ENCODE measurements at places on chromosomes 3 and 15. TPM values are rescaled to one million over a fixed set of nuclear protein-coding genes. Genes with fewer than 3 reads are reported as not detected.

DNA sequence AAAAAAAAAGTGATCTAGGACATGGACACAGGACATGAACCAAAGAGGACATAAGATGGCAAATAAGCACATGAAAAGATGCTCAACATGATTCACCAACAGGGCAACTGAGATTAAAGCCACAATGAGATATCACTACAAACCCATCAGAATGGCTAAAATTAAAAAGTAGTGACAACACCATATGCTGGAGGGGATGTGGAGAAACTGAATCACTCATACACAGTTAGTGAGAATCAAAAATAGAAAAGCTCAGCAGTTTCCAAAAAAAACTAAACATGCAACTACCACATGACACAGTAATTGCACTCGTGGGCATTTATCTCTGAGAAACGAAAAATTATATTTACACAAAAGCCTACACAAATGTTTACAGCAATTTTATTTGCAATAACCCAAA is 27.9 kb upstream of the ACKR4 start:
- DNase-seq = no peak
- H3K27me3 ChIP-seq = no peaks in the 10 kb centered on the region
- no peak overlapping the region for H3K4me3 ChIP-seq
- peaks cover 13% of the 10 kb centered on the region for H3K36me3 ChIP-seq

DNA sequence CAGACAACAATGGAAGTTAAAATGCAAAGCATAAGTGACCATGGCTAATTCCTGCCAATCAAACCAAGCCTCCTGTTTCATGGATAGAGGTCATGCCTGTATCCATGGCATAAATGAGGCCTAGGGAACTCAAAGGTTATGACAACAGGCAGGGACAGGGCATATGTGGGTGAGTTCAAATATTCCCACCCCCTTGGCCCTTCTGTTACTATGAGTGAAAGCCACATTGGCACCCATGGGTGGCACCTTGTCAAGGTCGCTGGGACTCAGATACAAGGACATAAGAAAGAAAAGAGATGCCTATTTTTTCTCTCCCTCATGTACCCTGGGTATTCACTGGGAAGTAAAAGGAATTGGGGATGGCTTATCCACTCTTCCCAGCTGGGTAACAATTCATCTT is 25.3 kb upstream of the TMEM45A start:
- peaks cover 12% of the 10 kb centered on the region for H3K36me3 ChIP-seq
- H3K27ac ChIP-seq = no peak overlapping the region
- peaks cover 1% of the 10 kb centered on the region for H3K27me3 ChIP-seq
- no peak overlapping the region for H3K4me3 ChIP-seq

GRCh38 chr15:36803773-36804172 is 224.3 kb downstream of the CDIN1 start:
- peaks cover 5% of the 10 kb centered on the region for H3K4me1 ChIP-seq
- no peaks in the 10 kb centered on the region for H3K27me3 ChIP-seq
- DNase-seq = no peak
- no peak overlapping the region for H3K4me3 ChIP-seq
- H3K27ac ChIP-seq = no peak overlapping the region

- H3K4me3 ChIP-seq = no peak overlapping the region
- H3K27me3 ChIP-seq = peaks cover 3% of the 10 kb centered on the region
- H3K4me1 ChIP-seq = no peaks in the 10 kb centered on the region
- no peak for DNase-seq
- no peak overlapping the region for H3K27ac ChIP-seq
Measured at GRCh38 chr3:5888851-5889250, 701.3 kb downstream of the EDEM1 start.

DNA sequence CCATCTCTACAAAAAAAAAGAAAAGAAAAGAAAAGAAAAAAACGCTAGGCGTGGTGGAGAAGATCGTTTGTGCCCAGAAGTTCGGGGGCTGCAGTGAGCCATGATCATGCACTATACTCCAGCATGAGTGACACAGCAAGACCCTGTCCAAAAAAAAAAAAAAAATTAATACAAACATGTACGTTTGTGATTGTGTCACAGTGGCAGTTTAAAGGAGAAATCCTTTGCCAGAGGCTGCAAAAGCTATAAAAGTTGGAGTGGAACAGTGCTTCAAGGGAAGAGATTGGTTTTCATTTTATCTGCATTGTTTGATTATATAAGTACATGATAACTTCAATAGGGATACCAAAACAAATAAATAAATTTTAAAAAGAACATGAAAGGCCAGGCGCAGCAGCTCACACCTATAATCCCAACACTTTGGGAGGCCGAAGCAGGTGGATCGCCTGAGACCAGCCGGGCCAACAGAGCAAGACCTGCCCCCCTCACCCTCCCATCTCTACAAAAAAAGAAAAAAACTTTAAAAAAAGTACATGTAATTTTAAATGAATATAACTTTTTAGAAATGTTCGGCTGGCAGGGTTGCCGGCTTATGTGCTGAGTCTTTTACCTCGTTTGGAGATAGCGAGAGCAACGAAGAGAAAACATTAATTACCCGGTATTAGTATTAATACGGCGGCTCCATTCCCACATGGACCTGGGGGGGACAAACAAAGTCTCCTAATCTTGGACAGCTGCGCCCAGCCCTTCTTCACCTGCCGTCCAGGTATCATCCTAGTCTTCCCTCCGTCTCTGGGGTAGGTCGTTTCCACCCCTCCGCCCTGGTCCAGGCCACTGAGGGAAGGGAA is 573 bp upstream of the DIS3L start:
- peak overlapping the region; percentile 36 for H3K27ac ChIP-seq
- peak overlapping the region; percentile 85 for H3K4me3 ChIP-seq
- H3K4me1 ChIP-seq = peaks cover 8% of the 10 kb centered on the region
- no peaks in the 10 kb centered on the region for H3K27me3 ChIP-seq

- H3K4me1 ChIP-seq = no peaks in the 10 kb centered on the region
- H3K27ac ChIP-seq = no peak overlapping the region
- no peak overlapping the region for H3K4me3 ChIP-seq
- DNase-seq = no peak
Measured at GRCh38 chr3:58285334-58285733, 20.7 kb upstream of the RPP14 start.

Gene SERPINI2
- total RNA-seq = not detected

DNA sequence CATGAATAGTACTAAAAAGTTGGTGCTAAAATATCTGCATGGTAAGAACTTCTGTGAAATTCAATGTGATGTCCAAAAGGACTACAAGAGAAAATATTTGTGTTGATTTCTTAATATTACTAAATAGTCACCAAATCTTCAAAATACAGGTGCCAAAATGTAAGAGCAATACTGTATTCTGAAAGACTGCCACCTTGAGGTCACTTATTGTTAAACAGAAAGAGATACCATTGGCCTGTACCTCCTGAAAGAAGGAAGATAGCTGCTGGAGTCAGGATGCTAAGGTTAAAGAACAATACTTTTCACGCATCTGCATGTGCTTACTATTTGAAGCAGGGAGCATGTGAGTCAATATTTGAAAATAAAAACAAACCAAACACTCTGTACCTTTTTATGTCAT is 72.0 kb upstream of the LSAMP start:
- DNase-seq = no peak
- H3K27me3 ChIP-seq = peaks cover 2% of the 10 kb centered on the region

DNA sequence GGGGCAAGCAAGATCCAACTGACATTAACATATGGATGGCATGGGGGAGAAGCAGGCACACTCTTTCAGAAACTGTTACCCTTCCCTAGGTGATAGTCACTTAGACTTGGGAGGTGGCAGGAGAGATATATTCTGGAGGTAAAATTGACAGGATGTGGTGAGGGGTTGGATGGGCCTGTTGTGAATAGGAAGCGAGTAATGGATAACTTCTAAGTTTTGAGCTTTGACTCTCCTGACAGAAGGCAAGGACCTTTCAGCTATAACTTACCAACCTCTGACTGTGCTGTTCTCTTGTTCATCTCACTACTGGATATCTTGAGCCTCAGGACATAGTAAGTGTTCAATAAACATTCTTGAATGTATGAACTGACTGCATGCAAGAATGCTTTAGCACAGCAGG is 1.9 kb upstream of the PDIA5 start:
- peaks cover 12% of the 10 kb centered on the region for H3K4me1 ChIP-seq
- no peak overlapping the region for H3K4me3 ChIP-seq
- no peak for DNase-seq
- H3K36me3 ChIP-seq = no peaks in the 10 kb centered on the region
- peaks cover 14% of the 10 kb centered on the region for H3K27me3 ChIP-seq

Gene STAC
- 0.18 TPM for total RNA-seq

DNA sequence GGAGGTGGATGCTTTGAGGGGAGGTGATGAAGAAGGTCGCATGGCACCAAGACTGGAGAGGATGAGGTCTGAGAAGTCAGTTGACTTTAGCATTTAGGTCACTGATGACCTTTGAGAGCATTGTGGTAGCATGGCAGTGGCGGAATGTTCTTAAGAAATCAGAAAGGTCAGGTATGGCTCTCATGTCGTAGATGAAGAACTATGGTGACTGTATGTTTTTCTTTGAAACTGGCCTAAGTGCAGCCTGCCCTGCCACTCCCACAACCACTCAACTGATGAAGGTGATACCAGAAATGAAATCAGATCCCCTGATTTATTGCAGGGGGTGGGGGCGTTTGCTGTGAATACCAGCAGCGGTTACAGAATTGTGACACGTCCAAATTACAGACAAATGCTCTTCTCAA is 102.6 kb downstream of the ITPR1 start:
- peaks cover 4% of the 10 kb centered on the region for H3K4me1 ChIP-seq
- no peaks in the 10 kb centered on the region for H3K36me3 ChIP-seq
- no peak for DNase-seq
- H3K4me3 ChIP-seq = no peak overlapping the region
- no peak overlapping the region for H3K27ac ChIP-seq

DNA sequence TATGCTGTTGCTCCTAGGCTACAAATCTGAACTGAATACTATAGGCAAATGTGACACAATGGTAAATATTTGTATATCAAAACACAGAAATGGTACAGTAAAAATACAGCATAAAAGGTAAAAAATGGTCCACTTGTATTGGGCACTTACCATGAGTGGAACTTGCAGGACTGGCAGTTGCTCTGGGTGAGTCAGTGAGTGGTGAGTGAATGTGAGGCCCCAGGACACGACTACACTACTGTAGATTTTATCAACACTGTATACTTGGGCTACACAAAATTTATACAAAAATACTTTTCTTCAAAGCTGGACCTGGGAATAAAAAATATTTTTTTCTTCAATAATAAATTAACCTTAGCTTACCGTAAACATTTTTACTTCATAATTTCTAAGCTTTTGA is 41.6 kb upstream of the DUT start:
- H3K27me3 ChIP-seq = no peaks in the 10 kb centered on the region
- no peak for DNase-seq
- no peaks in the 10 kb centered on the region for H3K36me3 ChIP-seq

DNA sequence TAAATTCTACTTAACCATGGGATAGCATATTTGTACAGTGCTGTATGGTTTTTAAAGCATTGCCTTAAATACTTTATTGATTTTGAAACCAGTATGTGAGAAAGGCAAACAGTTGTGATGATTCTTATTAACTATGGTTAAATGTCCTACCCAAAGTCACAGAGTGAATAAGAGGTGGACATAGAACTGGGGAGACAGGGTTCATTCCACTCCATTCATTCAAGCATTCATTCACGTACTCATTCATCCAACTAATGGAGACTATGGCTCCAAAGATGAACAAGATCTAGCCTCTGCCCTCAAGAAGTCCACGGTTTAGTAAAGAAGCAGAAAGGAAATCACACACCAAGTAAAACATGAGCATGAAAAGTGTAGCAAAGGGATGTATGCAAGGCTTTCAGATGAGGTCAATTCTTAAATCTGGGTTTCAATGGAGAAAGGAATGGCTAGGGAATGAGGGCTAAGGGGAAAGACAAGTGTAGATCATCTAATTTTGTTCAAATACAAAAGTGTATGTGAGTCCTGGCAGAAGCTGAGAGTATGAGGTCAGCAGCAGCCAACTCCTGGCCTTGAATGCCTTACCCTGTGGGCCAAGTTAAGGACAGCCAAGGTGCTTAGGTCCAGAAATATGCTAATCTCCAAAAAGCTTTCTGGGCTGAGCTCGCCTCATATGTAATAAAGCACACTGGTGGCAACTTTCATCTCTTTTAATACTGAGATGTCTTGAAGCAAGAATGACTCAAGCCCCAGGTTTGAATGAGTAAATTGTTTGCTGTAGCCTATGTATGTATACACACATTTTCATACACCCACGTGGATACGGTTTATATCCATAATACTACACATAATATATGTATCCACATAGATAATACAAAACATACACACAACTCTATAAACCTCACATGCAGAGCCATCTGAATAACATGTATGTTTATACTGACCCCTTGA is 4.3 kb downstream of the TNIK start:
- no peaks in the 10 kb centered on the region for H3K36me3 ChIP-seq
- peaks cover 10% of the 10 kb centered on the region for H3K27me3 ChIP-seq
- H3K4me1 ChIP-seq = peaks cover 41% of the 10 kb centered on the region
- H3K27ac ChIP-seq = no peak overlapping the region
- no peak for DNase-seq

GRCh38 chr3:64799606-64800005 is 111.8 kb upstream of the ADAMTS9 start:
- no peak overlapping the region for H3K4me3 ChIP-seq
- H3K27me3 ChIP-seq = no peaks in the 10 kb centered on the region
- no peak for DNase-seq
- H3K4me1 ChIP-seq = peaks cover 36% of the 10 kb centered on the region

DNA sequence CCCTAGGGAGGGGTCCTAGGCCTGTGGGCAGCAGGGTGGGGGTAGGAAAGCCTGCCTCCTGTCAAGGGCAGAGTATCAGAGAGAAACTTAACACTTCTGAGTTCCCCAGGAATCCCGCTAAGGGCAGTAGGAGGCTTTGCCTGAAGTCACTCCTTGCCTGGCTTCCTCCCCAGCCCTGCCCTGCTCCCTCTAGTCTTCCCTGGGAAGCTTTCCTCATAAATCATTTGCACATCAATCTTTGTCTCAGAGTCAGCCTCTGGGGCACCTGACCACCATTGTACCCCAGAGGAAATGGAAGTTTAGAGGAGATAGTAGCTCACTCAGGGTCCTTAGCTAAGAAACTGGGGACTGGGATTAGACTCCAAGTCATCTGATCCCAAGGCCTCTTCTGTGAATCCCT is 129.4 kb upstream of the TLE3 start:
- peaks cover 6% of the 10 kb centered on the region for H3K36me3 ChIP-seq
- no peak overlapping the region for H3K27ac ChIP-seq
- no peak for DNase-seq
- no peak overlapping the region for H3K4me3 ChIP-seq
- H3K4me1 ChIP-seq = peaks cover 14% of the 10 kb centered on the region

DNA sequence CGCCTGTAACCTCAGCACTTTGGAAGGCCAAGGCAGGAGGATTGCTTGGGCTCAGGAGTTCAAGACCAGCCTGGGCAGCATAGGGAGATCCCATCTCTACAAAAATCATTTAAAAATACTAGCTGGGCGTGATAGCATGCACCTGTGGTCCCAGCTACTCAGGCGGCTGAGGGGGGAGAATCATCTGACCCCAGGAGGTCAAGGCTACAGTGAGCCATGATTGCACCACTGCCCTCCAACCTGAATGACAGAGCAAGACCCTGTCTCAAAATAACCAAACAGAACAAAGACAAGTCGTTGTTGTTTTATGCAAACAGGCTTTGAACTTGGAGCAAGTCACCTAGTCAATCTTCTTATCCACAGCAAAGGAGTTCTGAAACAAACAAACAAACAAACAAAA is 82.0 kb upstream of the AKAP13 start:
- no peak for DNase-seq
- peaks cover 2% of the 10 kb centered on the region for H3K27me3 ChIP-seq
- H3K4me1 ChIP-seq = peaks cover 21% of the 10 kb centered on the region
- H3K4me3 ChIP-seq = no peak overlapping the region
- no peak overlapping the region for H3K27ac ChIP-seq

- DNase-seq = no peak
- H3K36me3 ChIP-seq = peaks cover 59% of the 10 kb centered on the region
- H3K4me1 ChIP-seq = peaks cover 81% of the 10 kb centered on the region
- H3K4me3 ChIP-seq = no peak overlapping the region
Measured at GRCh38 chr3:30658328-30659052, 52.1 kb downstream of the TGFBR2 start.
